ENCODE measurements at places on chromosomes 16 and 17.

- peak; percentile 53 for DNase-seq
These were observed 39.4 kb upstream of the RAI1 start for GRCh38 chr17:17641621-17642409.

DNA sequence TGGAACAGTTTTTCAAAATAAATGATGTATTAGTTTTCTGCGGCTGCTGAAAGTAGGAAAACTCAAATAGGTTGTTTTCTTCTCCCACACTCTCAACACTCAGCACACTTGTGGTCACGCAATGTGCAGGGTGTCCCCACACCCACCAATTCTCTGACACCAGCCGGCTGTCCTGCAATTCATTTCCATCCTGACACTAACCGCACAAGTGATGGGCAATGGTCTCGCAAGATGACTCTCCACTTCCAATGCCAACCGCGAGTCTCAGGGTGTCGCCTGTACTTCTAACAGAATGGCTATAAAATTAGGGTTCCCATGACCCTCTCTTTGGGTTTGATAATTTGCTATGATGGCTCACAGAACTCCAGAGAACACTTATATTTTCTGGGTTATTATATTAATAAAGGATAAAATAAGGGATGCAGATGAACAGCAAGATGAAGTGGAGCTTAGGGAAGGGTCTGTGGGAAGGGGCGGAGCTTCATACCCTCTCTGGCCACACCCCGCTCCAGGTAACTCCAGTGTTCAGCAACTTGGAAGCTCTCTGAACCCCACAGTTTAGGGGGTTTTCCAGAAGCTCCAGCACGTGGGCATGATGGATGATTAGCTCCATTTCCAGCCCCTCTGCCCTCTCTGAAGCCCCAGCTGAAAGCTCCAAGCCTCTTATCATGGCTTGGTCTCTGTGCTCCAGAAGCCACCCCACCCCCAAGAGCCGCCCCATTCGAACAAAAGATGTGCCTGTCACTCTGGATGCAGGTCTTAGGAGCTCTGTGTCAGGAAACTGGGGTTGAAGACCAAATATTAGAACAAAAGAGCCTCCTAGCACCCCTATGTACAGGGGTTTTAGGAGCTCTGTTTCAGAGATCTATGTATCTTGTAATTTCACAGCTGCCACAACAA lies 19.8 kb downstream of the TAF1C start:
- DNase-seq, result no peak

- no peak for DNase-seq
These were observed 1.8 kb upstream of the WDR90 start for GRCh38 chr16:647173-647902.

DNA sequence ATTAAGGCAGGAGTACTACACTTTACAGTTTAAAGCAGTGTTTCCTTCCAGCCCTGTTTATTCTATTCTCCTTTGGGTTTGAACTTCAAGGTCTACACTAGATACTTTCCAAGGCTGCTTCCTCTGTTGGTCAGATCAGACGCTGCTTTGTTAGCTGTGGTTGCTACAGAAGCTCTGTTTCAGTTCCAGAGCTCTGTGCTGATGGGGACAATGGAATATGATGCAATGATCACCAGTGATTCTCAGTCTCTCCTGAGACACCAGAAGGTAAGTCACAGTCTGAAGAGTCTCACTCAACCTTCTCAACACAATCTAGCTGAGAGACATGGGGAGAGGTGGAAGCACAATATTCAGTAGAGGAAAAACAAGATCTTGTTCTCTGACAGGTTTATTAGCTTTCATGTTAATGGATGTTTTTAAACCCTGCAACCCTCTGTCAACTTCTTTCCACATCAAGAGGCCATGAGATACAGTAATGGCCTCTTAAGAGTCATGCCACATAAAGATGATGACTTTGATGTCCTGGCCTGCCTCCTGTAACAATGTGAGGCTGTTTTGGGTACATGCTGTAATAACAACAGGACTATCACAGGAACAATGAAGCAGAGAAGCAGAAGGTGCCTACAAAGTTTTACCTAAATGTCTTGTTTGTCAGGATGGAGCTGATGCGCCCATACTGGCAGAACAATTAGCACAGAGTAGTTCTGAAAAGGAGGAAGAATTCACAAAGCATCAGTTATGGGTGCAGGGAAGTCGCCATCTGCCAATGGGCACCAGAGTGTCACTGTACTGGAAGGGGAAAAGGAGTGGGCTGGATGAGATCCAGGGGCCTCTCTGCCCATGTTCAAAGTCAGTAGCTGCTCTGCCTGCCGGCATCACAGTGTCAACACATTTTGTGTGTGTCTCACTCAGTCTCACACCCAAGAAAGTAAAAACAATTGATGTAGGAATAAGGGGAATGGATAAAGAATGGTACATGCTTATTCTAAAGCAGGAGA lies 33.4 kb downstream of the PSME3IP1 start:
- no peak for DNase-seq

DNA sequence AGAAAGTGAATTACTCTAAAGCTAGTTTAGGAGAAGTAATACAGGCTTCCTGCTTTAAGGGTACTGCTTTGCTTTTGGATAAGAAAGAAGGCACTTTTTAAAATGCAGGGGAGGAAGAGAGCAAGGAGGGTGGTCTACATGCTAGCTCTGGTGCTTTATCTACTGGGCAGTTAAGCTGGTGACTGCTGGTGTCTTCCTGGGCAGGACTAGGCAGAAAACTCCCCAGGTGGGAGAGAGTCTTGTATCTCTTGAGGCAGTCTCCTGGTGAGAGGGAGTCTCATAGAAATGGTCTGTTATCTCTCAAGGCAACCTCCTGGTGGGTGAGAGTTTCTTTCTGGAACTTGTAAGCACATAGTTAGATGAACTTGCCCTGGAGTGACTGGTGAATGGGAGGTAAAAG lies 953.9 kb upstream of the GOT2 start:
- DNase-seq, result no peak

DNA sequence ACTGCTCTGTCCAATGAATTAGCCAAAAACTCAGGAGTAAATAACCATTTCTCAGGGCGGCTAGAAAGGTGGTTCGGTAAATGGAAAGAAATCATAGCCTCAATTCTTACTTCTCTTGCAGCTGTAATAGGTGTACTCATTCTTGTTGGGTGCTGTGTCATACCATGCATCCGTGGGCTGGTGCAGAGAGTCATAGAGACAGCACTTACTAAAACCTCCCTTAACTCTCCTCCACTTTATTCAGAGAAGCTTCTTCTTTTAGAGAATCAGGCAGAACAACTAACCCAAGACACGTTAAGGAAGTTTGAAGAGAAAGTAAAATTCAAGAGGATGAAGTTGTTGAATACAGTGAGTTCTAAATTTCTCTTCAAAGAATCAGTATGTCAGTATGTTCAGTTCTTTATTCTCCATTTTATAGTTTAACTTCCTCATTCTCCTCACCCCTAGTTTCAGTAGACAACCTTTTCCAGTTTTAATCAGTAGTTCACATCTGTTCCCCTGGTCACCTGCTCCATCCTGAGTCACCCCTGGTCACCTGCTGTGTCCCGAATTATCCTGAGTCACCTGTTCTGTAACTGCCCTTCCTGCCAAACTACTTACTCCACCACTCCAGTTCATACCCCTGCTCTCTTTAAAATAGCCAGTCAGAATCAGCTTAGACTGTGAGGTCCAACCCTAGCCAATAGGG lies 85.9 kb downstream of the EMP2 start:
- DNase-seq, result no peak

DNA sequence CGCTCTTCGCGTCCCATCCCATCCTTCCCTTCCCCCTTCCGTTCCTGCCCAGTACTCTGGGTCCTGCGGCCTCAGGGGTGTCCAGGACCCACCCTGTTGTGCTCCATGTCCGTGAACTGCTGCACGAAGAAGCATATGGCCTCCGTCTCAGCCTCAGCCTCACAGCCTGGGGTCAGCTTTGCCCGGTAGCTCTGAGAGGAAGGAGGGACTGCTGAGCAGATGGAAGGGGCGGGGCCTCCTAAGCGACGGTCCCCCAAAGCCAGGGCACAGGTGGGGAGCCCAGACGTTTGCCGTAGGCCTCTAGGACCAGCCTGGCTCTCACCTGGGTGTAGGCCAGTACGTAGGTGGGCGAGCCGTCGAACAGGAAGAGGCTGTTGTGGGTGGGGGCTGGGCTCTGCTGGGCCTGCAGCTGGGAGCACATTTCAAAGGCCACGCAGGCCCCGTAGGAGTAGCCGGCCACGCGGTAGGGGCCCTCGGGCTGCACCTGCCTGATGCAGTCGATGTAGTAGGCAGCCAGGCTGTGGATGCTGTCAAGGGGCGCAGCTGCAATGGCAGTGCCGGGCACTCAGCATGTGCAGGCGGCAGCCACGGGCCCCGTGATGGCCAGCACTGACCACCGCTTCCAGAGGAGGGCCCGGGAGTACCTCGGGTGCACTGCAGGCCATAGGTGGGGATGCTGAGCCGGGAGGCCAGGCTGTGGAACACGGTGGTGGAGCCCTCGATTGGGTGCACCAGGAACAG lies 14.6 kb upstream of the DUS1L start:
- no peak for DNase-seq

- no peak for DNase-seq
These were observed 314.2 kb downstream of the FOXL1 start for GRCh38 chr16:86892509-86892908.

DNA sequence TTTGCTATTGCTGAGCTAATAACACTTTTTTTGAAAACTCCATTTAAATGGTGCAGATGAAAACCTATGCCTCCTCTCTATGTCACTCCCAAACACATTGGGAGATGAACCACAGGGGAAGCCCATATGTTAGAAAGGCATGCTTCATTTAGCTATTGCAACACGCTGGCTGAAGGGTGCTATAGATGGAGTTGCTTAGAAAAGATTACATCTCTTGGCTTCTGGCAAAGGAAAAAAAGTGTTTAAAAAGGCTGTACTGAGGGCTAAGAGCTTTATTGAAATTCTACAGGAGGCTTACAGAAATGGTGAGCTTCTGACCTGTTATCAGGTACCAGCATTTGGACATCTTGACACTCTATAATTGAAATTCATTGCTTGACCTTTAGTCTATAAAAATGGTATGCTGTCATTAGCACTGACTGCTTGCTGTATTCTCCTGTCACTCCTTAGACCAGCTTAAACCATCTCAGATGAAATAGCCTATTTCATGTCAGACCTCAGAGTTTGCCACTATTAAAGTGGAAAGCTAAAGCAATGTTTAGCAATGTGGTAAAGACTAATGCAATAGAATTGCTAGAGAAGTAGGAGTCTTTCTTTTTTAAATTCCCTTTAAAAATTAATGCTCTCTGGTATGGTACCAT lies 503.9 kb downstream of the CDH11 start:
- DNase-seq, result no peak

DNA sequence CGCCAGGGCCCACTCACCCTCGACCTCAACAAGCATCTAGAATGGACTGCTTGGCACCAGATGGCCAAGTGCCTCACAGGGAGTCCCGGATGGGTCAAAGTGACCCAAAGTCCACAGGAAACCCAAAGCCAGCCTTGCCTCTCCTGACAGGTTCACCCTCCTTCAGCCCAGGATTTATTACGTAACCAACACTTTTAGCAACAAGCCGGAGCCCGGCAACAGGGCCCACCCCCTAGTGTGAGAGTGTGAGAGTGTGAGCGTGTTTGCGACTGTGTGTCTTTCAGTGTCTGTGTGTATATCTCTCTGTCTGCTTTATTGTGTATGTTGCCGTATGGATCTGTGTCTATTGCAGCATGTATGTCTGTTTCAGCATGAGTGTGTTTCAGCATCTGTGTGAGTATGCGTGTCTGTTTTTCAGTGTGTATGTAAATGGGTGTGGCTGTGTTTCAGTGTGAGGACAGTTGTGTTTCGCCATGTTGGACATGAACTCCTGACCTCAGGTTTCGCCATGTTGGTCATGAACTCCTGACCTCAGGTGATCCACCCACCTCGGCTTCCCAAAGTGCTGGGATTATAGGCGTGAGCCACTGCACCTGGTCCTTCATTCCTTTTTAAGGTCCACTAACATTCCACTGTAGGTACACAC lies 13.7 kb upstream of the PEMT start:
- DNase-seq, result no peak

- DNase-seq, result no peak
These were observed 101.1 kb downstream of the SMG6 start for GRCh38 chr17:2202302-2202995.

- DNase-seq, result no peak
These were observed 29.2 kb downstream of the RAP1GAP2 start for GRCh38 chr17:2825253-2825970.

GRCh38 chr17:17892009-17892408 lies 55.2 kb upstream of the SREBF1 start:
- DNase-seq, result no peak

GRCh38 chr17:68491381-68492231 lies 20.6 kb upstream of the PRKAR1A start:
- no peak for DNase-seq

DNA sequence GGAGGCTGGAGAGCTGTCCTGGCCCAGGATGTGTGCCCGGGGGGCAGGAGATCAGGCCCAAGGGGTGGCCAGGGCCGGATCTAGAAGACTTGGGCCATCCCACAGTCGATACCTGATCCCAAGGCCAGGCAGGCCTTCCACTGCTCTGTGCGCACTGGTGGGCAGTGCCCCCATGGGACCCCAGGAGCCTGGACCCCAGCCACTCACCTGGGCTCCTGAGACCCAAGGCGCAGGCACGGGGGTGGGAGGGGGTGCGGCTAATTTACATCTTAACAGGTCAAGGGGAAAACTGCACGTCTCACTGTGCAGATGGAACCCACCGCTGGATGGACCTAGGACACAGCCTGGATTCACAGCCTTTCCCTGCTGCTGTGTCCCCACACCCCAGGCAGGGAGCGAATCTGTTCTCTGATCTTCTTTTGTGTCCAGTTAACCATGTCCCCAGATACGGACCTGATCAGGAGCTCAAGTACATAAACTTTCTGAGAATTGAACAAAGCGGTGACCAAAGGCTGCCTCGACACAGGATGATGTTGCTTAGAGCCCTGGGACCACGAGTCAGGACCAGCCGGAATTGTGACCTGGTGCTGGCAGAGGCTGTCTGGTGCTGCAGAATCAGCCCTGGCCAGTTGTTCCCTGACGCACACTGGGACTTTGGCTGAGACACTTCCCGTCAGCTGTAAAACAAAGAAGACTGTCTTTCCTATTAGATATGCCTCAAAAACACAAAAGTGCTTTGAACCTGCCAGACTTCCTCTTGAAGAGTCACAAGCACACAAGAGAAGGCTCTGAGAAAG lies 60.6 kb downstream of the TNFRSF13B start:
- DNase-seq, result no peak

DNA sequence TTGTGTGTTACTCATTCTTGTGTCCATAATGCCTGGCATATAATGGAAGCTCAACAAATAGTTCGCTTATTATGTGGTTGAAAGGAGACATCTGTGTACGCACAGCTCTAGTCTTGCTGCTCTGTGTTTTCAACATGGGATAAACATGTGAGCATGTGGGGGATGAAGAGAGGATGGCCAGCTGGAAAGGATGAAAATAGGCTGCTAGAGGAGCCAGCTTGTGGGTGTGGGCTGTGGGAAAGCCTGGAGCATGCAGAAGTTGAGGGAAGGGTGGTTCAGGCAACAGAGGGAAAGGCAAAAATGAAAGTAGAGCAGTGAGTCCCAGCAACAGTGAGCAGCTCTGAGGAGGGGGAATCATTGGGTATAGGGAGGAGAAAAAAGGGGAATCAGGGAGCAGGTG lies 324.6 kb upstream of the CDH11 start:
- DNase-seq, result no peak
